NCI-H1930 (cell line): ENCODE measurements at places on chromosomes 2 and 18.

DNA sequence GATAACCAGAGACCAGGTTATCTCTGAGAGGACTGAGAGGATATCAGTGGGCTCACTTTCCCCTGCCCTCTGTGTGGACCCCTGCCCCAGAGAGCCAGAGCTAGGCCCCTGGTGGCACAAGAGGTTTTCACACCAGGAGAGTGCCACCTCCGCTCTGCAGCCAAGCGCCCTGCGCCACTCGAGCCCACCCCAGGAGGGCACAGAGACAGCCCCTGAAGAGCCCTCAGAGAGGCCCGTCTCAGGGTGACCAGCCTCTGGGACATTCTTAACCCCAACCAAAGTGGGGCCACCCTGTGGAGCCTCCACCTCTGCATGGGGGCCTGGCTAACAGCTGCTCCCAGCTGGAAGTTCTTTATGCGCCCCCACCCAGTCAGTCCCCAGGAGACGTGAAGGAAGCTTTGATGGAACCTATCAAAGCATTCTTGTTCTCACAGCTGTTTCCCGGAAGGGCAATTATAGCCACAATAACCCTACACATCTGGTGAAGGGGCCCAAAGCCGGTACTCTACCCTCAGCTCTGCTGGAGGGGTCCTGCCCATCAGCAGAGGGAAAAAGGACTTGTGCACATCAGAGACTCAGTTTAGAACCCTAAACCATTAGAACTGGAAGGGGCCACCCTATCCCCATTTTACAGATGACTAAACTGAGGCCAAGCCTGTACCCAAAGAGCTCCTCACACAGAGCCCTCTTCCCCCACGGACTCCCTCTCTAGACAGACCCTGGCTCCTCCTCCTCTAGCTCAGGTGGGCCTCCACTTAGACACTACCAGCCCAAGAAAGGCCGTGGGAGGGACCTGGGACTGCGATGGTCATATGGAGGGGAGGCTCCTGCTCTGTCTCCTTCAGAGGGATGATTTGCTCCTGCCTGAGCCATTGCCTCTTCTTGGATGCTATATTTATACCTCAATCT is 101.1 kb downstream of the ZFP36L2 start:
- no peak for DNase-seq

GRCh38 chr18:7383002-7383980 is 152.4 kb downstream of the LRRC30 start:
- DNase-seq: peak; percentile 40

DNA sequence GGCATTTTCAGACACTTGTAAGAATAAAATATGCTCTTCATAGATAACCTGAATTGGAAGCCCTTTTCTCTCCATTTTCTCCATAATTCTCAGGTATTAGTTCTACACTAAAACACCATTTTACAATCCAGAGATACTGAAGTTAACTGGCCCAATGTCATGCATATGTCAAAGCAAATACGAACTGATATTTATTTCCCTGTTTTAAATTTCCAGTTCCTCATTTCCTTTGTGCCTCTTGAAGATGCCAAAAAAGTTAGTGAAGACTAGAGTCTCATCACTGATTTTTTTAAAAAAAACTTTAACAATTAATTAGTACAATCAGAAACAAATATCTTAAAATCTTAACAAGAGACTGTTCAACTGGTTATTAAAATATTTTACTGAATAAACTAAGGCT is 52.8 kb upstream of the ITGB6 start:
- DNase-seq: no peak

- DNase-seq: no peak
Measured at GRCh38 chr2:144439993-144440392, 79.9 kb downstream of the ZEB2 start.

GRCh38 chr2:8574196-8575037 is 107.4 kb upstream of the ID2 start:
- no peak for DNase-seq

- DNase-seq: no peak
Measured at GRCh38 chr18:78521136-78521535, 458.5 kb upstream of the SALL3 start.

- no peak for DNase-seq
Measured at GRCh38 chr2:227889336-227889735, 17.9 kb downstream of the DAW1 start.

DNA sequence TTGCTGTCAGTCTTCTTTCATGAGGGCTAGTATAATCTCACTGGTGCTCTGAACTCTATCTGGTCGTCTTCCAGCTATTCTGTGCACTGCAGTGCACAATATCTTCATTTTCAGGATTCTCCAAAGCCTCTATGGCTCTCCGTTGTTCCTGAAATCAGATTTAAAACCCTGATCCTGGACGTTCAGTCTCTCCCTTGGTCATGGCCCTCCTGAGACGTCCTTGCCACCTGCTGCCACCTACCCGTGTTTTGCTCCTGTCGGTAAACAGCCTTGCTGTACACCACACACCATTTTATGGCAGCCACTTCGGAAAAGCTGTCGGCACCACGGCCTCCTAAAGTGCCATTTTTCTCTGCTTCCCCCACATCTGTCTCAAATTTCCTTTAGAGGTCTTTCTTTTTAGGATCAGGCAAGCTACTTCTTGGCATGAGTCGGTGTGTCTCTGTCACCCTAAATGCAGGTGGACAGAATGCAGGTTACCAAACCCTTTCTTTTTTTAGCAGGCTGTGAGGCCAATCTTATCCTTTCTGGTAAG is 170.0 kb downstream of the HRH4 start:
- DNase-seq: no peak

DNA sequence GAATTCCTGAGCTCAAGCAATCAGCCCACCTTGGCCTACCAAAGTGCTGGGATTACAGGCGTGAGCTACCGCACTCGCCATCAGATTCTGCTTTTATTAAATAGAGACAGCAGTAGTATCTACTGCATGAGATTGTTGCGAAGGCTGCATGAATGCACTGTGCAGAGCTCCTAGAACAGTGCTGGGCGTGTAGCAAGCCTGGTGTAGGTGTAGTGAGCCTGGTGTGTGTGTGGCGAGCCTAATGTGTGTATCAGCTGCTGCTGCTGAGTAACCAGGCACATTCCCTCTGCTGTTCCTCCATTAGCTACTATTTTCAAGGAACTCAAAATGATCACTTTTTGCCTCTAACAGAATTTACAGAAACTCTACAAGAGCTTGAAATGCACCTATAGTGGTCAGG is 57.6 kb downstream of the PTPRM start:
- DNase-seq: no peak

GRCh38 chr2:3712424-3712823 is 9.0 kb downstream of the DCDC2C start:
- DNase-seq: no peak

- DNase-seq: no peak
Measured at GRCh38 chr2:69081001-69081580, 68.1 kb downstream of the ANTXR1 start.

DNA sequence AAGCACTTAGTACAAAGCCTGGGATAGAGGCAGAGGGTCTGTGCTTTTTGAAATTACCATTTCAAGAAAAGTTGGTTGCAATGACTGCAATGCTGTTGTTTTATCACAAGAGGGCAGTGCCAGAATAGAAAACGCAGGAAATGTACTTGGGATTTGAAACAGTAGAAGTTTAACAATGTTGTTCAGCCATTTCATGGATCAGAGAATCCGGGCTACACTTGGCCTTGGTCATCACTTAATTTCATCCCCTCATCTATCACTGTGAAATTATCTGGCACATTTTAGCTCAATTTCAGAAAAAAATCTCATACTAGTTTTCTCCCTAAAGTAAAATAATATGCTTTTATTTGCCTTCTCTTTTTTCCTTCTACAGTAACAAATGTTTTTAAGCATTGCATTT is 70.8 kb downstream of the RAPGEF4 start:
- DNase-seq: peak; percentile 10

GRCh38 chr2:209471037-209471436 is 47.2 kb downstream of the MAP2 start:
- DNase-seq: no peak

GRCh38 chr2:80288576-80288975 is 16.0 kb downstream of the LRRTM1 start:
- DNase-seq: peak; percentile 20

GRCh38 chr2:142974288-142975024 is 97.0 kb downstream of the KYNU start:
- no peak for DNase-seq

DNA sequence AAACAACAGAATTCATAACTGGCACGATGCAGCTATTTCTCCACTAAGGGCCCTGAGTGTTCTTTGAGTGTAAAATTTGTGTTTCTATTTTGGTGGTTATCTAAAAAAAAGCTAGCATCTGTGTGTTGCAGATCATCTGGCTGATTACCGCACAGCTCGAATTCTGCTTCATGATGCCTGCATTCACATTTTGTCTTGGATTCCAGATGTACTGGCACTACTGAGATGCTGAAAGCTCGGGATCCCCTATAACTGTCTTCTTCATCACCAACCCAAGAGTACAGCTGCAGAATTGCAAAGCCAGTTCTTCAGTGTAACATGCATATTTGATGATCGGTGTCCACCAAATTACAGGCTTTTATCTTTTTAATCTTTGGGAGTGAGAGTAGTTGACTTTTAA is 51.6 kb upstream of the ZNF532 start:
- DNase-seq: no peak

DNA sequence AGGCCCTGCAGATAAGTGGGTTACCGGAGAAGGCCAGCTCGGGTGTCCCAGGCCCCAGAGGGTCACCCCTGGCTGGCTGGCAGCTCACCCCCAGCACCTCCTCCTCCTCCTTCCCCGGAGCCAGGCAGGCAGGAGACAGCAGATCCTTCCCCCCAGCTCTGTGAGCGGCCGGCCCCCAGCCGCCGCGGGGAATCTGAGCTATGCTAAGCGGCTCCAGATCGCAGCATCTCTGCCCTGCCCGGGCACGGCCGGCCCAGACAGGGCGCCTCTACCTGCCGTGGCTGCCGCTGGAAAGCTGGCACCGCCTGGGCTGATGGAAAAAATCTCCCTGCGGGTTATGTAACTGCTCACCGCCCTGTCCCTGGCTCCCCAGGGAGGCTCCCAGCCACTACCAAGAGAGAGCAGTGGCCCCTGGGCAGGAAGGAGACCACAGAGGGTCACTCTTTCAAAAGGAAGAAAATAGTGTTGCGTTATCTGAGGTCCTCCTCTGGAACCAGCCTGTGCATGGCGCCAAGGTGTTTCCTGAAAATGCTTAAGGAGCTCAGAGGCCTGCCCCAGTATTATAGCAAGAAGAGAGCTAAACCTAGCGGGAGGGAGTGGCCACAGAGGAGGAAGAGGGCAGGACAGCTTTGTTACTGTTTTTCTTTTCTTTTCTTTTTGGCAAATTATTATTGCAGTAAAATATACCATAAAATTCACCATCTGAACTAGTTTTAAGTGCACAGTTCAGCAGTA is 179.0 kb downstream of the SMAD7 start:
- no peak for DNase-seq
